ENCODE measurements at places on chromosomes 3 and 15.

- no peak for DNase-seq
These were observed 38.4 kb downstream of the MED12L start for GRCh38 chr3:151123827-151124226.

GRCh38 chr15:72797338-72797689 lies 13.8 kb upstream of the ADPGK start:
- no peak for DNase-seq

GRCh38 chr15:50907601-50908208 lies 778 bp upstream of the AP4E1 start:
- peak; percentile 64 for DNase-seq

DNA sequence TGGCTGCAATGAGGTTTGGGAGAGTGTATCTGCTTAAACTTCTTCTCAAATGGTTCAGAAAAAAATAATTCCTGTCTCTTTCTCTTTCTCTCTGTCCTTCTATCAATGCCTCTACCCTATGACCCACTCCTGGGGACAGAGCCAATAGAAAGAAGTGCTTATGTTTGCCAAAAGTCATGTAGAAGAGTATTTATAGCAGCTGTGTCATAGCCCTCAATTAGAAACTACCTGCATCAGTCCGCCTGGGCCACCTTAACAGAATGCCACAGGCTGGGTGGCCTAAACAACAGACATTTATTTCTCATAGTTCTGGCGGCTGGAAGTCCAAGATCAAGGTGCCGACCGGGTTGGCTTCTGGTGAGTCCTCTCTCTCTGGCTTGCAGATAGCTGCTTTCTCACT lies 92.5 kb downstream of the HMG20A start:
- DNase-seq = no peak

- DNase-seq = peak; percentile 99
These were observed at the start of gene INTS14 for GRCh38 chr15:65610871-65611718. Gene INTS14 (minus strand): TSS chr15:65611131. CDS start chr15:65607380, 3,751 bp downstream.

GRCh38 chr3:82807781-82808180 lies 1046.3 kb upstream of the GBE1 start:
- no peak for DNase-seq

DNA sequence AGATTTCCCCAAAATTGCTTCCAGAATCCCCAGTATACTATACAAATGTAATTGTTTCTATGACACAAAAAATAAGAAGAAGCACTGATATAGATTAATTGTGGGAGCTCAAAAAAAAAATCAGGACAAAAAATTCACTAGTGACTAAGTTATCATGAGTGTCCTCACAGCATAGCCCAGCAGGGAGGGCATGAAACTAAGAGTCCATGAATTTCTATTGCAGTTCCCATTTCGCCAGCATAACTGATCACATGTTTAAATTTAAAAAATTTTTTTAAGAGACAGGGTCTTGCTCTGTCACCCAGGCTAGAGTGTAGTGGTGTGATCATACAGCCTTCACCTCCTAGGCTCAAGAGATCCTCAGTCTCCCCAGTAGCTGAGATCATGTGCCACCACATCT lies 10.6 kb downstream of the NCEH1 start:
- no peak for DNase-seq

- no peak for DNase-seq
These were observed 94.0 kb downstream of the CORO2B start for GRCh38 chr15:68672781-68673205.

- DNase-seq = no peak
These were observed 158.6 kb upstream of the KBTBD8 start for GRCh38 chr3:66839508-66839907.

GRCh38 chr3:99911433-99911832 lies 93.8 kb downstream of the CMSS1 start:
- no peak for DNase-seq

DNA sequence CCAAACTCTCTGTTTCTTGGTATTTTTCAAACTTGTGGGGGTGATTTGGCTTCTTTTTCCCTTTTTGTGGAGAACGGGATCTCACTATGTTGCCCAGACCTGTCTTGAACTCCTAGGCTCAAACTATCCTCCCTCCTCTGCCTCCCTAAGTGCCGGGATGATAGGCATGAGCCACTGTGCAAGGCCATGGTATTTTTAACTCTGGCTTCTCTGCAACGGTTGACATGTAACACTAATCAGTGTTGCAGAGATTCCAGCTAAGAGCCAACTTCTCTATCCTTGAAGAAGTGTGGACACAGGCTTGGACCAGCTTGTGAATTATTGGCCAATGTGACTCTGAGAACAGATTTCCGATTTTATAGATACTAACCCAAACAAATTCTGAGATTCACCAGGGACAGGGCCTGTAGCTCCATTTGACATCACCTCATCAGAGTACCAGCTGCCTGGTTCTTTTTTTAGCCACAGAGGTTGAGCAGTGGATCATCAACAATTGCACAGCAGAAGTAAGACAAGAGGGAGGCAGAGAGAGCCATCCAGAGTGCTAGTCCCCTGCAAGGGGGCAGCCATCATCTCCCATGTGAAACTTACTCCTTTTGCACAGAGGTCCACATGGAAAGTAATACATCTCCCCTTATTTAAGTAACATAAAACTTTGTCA lies 98.1 kb upstream of the SYNPR start:
- no peak for DNase-seq

DNA sequence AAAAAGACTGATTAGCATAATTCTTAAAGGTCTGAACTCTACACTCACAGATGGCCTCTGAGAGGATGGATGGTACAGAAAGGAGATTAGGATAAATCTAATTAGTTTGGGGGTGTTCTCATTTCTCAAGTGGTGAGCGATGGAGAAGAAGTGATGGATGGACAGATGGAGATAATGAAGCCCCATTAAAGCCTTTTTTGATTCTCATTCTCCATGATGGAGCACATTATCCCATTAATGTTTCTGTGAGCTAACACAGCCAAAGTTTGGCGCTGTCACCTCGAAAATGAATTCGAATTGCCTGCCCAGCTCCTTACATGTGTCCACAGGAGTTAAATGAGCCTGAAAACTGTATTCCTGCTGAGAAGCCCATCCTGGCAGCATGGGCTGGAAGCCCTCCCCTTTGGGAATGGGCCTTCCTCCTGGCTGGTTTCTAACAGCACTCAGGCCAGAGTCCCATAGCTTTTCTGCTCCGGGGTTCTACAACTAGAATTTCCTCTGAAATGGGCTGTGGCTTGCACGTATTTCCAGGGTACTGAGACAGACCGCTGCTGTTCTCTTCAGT lies 726.0 kb upstream of the CFAP20DC start:
- DNase-seq = no peak

- DNase-seq = no peak
These were observed 28.9 kb upstream of the LPP start for GRCh38 chr3:188125076-188125475.

- no peak for DNase-seq
These were observed 22.3 kb upstream of the GNB4 start for GRCh38 chr3:179473565-179473964.

DNA sequence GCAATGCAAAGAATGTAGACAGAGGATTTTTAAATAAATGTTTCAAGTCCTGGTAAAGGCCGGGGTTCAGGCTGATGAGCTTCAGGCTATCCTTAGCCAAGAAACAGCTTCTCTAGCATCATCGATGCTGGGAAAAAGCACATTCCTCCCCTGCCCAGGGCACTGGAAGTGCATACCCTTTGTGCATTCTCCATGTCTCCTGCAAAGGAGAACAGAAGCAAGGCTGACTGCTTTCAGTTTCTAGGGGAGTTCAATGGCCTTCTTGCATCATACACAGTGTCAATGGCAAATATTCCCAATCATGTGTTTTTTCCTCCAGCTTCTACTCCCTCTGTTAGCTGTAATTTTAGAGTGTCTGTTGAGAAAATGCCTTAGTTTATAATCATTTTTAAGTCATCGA lies 59.9 kb downstream of the GPR176 start:
- DNase-seq = no peak

GRCh38 chr3:100163787-100164186 lies 49.5 kb upstream of the FILIP1L start:
- DNase-seq = no peak

DNA sequence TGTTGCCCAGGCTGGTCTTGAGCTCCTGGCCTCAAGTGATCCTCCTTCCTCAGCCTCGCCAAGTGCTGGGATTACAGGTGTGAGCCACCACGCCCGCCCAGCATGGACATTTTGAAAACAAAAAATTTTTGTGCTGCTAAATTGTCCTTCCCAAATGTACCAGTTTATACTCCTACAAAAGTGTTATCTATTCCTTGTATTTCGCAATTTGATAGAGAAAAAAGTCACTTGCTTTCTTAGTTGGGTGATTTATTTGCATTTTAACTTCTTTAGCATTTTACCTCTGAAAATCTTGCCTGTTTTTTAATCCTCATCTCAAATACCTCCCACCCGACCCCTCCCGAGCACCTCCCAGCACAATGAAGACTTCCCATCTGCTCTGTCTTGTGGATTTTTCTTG lies 46.8 kb downstream of the PDE8A start:
- DNase-seq = no peak

DNA sequence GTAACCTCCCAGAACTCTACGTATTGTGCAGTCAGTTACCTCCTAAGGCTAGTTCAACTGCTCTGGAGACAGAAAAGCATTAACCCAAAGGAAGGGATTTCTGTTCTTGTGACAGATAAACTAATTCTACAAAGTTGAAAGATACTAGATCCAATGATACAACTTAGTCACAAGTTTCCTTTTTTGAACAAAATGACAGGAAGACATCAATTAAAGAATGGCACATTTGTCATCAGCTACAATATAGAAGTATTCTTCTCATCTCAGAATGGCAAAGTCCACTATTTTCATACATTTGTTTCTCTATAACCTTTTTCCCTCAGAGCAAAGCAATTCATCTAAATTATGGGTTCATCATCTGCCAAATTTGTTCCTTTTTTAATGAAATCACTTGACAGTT lies 43.7 kb downstream of the ISL2 start:
- no peak for DNase-seq

- DNase-seq = no peak
These were observed 255.7 kb downstream of the CHL1 start for GRCh38 chr3:452221-452620.

DNA sequence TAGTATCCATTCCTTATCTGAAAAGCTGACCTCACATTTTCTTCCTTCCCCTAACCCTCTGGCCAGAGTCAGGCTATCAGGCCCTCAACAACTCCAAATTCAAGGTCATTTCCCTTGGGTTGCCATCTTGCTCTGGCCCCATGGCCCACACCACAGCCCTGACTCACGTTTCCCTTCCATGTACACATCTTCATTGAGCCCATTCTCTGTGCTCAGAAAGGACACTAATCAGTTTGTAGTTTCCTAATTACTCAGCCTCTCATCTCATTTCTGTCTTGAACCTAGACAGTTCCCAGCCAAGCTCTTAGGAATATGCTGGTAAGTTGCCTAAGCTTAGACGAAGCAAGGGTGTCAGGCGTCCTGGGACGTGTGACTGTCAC lies 14.9 kb downstream of the TGM5 start:
- peak; percentile 35 for DNase-seq

DNA sequence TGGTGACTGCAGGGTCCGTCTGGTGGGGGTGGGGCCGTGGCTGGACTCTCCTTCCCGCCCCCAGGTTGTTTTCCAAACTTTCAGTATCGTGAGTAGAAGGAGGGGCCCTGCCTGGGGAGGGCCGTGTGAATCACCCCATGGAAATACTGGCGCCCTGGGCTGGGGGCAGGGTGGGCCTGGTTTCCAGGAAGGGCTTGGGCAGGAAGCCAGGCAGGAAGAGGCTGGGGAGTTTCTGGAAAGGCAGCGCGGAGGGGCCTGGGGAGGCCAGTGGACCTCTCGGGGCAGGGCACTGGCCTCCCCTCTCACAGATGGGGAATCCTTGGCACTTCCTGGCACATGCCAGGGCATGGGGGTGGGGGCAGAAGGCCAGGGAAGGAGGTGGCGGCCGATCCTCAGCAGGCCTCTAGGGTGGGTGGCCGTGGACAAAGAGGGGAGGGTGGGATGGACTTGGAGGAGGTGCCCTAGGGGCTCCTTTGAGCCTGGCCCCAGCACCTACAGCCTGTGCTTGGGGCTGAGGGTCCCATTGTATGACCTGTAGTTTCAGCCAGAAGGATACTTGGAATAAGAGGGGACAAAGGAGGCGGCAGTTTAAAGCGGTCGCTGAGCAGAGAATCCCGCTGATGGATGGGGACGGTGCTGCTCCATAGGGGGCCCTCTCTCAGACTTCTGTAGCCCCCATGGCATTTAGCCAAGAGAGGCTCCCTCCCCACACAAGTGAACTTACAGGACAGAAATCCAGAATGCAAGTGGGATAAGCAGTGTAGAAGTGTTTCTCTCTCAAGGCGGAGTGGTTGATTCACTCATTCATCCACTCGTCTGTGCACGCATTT lies 56.5 kb upstream of the GATA2 start:
- DNase-seq = no peak

DNA sequence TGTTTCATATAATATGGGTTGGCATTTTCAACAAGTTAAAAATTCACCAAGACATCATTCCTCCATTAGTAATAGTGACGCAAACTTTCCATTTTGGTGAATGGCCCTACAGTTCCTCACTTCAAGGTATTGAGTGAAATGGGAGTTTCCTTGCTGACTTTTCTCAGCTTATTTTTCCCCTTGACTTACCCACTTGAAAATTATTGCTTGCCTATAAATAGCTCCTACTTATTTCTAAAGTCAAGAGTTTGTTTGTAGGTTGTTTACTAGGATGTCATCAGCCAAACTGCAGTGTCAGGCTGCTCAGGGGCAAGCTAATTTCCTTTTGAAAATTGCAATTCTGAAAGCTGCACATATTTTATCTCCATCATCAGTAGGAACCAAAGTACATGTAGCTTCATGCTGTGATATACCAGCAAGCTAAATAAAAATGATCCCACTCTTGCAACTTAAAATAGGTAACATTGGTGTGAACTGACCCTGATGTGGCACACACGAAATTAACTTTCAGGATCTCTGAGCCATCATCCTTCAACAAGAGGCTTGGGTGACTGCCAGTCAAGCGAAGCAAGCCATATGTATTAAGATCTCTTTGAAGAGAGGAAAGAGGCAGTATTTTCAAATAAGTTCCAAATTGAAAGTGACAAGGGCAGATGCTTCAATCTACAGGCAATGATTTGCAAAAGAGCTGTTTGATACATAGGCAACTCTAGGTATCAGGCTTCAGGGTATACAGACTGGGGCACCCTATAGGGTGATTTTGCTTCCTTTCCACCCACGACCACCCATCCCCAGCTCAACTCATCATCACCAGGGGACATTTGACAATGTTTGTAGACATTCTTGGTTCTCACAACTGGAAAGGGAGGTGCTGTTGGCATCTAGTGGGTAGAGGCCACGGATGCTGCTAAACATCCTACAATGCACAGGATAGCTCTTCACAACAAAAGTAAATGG lies 66.8 kb upstream of the RASGRP1 start:
- DNase-seq = no peak

GRCh38 chr15:90840954-90841353 lies 27.4 kb upstream of the FURIN start:
- no peak for DNase-seq

GRCh38 chr3:37863949-37864822 lies 2.5 kb downstream of the CTDSPL start:
- DNase-seq = no peak
